ENCODE measurements at places on chromosomes 3 and 15.

- DNase-seq, result no peak
Measured at GRCh38 chr3:184648636-184649035, 63.2 kb downstream of the MAGEF1 start.

- no peak for DNase-seq
Measured at GRCh38 chr15:69951898-69952555, 145.7 kb downstream of the TLE3 start.

DNA sequence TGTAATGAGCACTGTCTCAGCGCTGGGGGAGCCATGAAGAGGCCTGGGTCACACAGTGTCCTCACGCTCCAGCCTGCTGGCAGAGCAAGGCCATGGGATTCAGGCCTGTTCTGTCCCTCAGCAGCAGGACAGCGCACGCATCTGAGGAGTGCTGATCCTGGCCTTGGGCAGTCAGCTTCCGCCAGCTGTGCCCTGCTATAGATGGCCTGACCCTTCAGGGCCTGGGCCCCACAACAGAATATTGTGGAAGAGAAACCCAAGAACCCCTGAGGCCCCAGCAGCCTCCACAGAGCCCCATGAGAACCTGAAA is 78.6 kb downstream of the SRGAP3 start:
- no peak for DNase-seq

DNA sequence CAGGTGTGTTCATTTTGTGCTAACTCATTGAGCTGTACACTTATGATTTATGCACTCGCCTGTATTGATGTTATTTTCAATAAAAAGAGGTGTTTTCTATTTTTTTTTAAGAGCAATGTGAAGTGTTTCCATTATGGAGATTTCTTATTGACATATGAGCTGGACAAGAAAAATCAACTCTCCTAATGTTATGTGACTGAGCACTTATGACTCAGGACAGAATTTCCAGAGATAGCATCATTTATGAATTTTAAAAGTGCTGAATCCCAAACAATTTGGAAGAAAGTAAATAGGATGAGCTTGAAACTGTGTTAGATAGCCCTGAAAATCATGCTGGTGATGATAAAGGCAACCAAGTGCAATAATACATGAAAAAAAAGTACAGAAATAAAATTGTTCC is 118.9 kb downstream of the RFTN1 start:
- no peak for DNase-seq

DNA sequence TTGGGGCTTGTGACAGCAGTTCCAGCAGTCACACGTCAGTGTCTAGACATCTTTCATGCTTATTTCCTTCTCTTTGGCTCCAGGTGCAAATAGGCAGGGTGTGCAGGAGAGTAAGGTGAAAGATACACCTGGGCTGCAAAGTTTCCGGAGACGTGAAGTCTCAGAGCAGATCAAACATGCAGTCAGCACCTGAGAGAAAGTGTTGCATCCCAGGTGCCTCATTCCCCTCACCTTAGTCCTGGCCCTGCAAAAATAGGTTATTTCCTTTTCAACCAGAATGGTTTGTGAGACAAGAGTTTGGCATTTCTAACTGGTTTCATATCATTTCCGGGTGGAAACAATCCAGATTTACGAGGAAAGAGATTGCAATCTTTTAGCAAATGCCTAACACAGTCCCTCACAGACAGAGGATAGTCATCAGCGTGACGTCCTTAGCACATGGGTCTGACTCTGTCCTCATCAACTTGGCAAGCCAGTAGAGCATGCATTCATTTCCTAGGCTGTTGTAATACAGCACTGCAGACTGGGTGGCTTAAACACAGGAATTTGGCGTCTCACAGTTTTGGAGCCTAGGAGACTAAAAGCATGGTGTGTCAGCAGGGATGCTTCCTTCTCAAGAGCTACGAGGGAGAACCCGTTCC is 58.2 kb upstream of the ARRDC4 start:
- no peak for DNase-seq

DNA sequence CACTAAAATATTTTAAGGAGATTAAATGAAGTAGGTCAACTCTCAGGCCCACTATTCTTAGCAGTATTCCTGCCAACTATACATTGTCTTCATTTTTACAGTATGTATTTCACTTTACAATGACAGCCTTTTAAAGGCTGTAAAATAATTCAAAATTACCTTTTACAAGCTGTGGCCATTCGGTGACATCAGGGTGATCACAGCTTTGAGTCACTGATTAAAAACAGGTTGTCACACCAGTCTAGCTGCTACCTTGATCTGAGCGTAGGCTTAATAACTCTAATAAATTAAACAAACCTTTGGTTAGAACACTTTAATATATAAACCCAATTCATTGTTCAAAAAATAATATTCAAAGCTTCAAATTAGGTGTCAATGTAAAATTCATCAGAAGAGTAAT is 29.9 kb downstream of the UBE3A start:
- no peak for DNase-seq

DNA sequence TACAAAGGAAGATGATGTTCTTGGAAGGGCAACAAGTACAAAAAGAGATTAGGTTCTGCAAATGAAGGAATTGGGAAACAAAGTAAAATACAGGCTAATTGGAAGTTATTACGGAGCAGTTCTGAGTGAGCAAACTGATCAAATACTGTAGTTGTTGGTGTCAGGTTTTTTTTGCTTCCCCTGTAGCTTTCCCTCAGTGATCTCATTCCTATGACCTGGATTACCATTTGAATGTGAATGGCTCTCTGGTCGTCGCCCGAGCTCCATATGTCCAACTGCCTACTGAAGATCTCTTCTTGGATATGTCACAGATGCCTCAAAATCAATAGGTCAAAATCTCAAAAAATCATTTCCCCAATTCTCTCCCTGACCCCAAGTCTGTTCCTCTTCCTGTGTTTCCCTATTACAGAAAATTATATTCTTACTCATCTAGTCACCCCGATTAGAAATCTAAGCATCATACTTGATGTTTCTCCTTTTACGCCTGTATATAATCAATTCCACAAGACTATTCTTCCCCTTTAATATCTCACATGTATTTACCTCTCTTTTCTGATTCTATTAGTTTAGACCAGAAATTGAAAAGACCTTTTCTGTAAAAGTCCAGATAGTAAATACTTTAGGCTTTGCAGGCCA is 29.0 kb downstream of the GOLM2 start:
- no peak for DNase-seq

- no peak for DNase-seq
Measured at GRCh38 chr15:42338500-42338899, 20.8 kb upstream of the CAPN3 start.

GRCh38 chr15:99211926-99212325 is 37.5 kb downstream of the TTC23 start:
- no peak for DNase-seq
